ENCODE measurements at places on chromosomes 11 and 22. TPM values are rescaled to one million over a fixed set of nuclear protein-coding genes. Genes with fewer than 3 reads are reported as not detected.

SHANK3 gene
- total RNA-seq: 0.50 TPM

PNPLA2 gene
- 19.1 TPM for total RNA-seq

TBX10 gene
- total RNA-seq: not detected

FAT3 gene
- total RNA-seq: 6.2 TPM

GSTP1 gene
- total RNA-seq: 840 TPM

HTR3A gene
- total RNA-seq: under 0.01 TPM

SYT12 gene
- under 0.01 TPM for total RNA-seq

HPX gene
- total RNA-seq: 0.50 TPM

LRP5 gene
- 52.1 TPM for total RNA-seq

UBQLNL gene
- not detected for total RNA-seq

DGAT2 gene
- total RNA-seq: 1.3 TPM

ST14 gene
- under 0.01 TPM for total RNA-seq

PGR gene
- 4.1 TPM for total RNA-seq

CACNA1I gene
- not detected for total RNA-seq

SLC22A12 gene
- not detected for total RNA-seq

NARS2 gene
- 34.7 TPM for total RNA-seq

GPR152 gene
- not detected for total RNA-seq

FXYD6 gene
- total RNA-seq: 0.37 TPM

DCHS1 gene
- total RNA-seq: 35.2 TPM

SMIM38 gene
- total RNA-seq: 0.11 TPM

TENM4 gene
- total RNA-seq: 51.9 TPM

GAB4 gene
- not detected for total RNA-seq

OR5P2 gene
- not detected for total RNA-seq

AGBL2 gene
- total RNA-seq: 0.66 TPM

OR51E2 gene
- total RNA-seq: 0.11 TPM

SLC7A4 gene
- 0.22 TPM for total RNA-seq

HMGXB4 gene
- total RNA-seq: 32.3 TPM

Data from uterine smooth muscle cell (primary cell).